ENCODE measurements at places on chromosomes 2 and 18.
A peak's percentile ranks its signal among the peaks of the same experiment; 100 is the strongest.

DNA sequence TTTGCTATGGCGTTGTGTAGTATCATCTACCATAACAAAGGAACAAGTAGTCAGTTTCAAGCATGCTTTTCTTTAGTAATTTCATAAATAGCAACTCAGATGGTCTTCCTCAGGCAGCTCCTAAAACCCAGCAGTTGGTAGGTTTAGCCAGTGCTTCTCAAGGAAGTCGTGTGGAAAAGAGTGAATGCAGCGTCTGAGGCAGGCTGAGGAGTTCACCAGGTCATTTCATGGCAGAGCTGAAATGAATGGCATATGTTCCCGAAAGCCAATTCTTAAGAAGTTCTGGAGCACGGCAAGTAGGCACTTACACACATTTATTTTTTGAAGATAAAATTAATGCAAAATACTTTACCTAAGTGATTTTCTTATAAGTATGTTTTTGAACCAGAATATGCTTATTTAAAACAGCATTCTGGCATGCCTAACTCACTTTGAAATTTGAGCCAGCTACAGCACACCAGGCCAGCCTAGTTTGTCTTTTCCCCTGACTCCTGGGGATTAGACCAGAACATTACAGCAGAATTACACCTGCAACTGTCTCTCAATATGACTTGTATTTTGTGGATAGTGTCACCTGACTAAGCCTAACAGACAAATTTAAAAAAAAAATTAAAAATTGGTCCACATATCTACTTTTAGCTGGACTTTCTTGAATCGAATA, 62.2 kb downstream of the OSBPL6 start:
- no peak for DNase-seq

- DNase-seq = no peak
These were observed 52.9 kb downstream of the DCDC2C start for GRCh38 chr2:3756306-3756705.

GRCh38 chr2:177187631-177188312, 24.8 kb upstream of the HNRNPA3 start:
- peak; percentile 43 for DNase-seq

- peak; percentile 11 for DNase-seq
These were observed 28.5 kb downstream of the HRH4 start for GRCh38 chr18:24488824-24489493.

DNA sequence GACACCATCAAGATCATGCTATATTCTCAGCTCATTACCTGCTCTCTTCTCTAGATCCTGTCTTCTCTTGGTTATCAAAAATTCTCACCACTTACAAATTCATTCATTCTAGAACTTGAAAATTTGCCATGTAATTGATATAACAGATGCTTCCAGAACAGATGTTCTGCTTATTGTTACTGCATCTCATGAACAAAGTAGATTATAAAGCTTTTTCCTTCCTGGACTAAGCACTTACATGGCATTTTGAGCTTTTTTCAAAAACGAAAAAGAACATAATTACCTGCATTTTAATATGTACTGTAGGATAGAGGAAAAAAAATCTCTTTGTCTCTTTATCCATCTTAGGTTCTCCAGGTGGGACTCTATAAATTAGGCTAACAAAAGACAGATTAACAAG, 79.6 kb upstream of the CREB1 start:
- no peak for DNase-seq

DNA sequence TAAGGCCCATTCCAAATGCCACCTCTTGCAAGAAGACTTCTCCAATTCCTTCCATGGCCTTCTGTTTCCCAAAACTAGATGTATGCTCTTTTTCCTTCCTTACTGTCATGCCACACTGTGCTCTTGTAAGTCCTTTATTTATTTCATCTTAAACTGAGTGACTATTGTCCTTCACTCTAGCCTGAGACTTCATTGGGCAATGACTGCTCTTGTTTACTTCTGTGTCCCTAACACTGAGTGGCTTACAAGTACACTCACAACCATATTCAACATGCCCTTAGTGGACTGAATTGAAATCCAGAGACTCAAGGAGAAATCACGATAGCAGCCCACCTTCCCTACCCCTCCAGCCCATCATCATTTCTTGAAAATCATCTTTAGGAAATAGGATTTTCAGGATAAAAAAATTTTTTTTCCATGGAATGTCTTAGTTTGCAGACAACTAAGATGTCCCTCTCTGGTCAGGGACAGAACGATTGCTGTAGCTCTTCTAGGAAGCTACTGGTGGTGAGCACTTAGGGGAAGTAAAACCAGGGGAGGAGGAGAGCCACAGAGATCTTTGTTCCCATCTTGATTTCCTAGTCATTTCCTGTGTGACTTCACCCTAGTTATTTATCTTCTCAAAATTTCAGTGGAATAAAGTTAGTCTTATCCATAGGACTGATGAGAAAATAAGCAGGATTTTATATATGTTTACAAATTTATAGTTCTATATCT, 80.7 kb downstream of the CYRIA start:
- DNase-seq = no peak

GRCh38 chr2:28717339-28717758, 34.3 kb upstream of the PPP1CB start:
- DNase-seq = peak; percentile 90

DNA sequence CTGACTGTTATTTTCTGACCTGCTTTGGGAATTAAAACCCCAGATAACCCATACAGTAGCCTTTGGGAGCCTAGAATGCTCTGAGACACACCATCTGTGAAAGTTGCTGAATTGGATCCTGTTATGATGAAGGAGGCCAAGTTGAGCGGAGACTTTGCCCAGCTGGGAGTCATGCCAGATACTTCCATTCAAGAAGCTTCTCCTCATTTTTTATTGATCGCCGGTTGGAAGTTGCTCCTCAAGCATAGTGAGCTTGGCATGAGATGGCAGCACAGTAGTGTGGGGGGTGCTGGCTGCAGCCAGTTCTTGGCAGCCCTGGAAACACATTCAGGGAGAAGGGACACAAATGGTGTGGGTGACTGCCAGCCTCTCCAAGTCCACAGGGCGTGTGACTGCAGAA, 270.7 kb upstream of the NRP2 start:
- no peak for DNase-seq

- peak; percentile 26 for DNase-seq
These were observed 125.5 kb downstream of the ANKRD44 start for GRCh38 chr2:197184959-197185586.

GRCh38 chr18:3248658-3249359, 1.2 kb downstream of the MYL12A start:
- DNase-seq = peak; percentile 59

GRCh38 chr2:85959185-85959584, 70.4 kb upstream of the ST3GAL5 start:
- DNase-seq = no peak

DNA sequence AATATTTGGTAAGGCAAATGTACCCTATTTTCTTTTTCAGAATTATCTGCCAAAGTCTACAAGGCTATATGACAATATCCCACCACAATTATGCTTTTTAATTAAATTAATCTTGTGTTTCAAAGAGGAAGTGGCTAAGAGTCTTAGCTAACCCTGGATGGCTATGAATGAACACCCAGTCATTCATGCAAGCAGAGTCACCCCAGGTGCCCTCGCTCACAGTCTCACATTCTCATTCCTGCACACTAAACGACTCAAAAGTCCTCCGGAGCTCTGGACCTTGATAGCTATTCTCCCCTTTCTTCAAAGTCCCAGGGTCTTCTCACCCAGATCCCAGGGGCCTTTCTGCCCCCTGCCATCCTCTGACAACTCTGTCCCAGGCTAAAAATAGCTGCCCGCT, 42.1 kb upstream of the MRPL19 start:
- no peak for DNase-seq

GRCh38 chr18:68181956-68182355, 533.0 kb downstream of the TMX3 start:
- DNase-seq = no peak

DNA sequence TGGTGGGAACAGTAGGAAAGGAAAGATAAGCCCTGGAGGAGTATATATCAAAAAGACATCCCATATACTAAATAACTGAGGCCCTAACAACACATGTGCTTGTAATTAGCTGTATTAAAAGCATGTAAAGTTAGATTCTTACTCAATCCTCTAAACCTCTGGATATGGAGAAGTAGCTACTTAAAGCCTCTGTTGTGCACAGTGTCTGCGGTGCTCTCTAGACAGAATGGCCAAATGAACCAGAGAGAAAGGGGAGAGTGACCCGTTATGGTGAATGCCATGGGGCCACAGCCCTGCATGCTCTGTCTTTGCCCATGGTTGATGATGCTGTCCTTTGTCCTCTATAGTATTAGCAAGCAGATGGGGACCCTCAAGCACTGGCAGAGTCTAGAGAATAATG, 104.4 kb upstream of the SLC8A1 start:
- DNase-seq = no peak

DNA sequence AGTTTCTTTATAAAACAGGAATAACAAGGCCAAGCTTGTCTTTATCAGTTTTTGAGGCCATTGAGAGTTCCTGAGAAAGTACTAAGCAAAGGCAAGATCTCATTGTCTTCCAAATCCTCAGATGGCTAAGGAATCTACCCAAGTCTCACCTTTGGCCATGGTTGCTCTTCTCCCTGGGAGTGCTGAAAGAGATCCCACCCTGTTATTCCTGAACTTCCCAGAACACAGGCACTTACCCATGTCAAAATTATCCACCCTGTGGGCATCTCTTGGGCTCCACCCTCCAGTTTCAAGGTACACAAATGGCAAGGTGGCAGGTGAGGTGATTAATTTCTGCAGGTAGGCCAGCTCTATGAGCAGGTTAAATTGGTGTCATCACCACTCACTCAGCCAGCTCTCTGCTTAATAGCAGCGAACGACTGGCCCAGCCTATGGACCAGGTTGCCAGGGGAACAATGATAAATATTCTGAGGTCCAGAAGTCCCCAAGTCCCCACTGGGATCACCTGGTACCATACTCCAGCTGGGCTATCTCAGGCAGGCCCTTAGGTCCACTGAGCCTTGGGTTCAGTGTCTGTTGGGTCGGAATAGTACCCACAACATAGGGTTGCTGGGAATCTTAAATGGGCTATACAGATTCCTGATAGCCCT, 2.3 kb upstream of the SPRED2 start:
- no peak for DNase-seq

GRCh38 chr2:85705680-85706039, 11.5 kb downstream of the GNLY start:
- DNase-seq = peak; percentile 88

DNA sequence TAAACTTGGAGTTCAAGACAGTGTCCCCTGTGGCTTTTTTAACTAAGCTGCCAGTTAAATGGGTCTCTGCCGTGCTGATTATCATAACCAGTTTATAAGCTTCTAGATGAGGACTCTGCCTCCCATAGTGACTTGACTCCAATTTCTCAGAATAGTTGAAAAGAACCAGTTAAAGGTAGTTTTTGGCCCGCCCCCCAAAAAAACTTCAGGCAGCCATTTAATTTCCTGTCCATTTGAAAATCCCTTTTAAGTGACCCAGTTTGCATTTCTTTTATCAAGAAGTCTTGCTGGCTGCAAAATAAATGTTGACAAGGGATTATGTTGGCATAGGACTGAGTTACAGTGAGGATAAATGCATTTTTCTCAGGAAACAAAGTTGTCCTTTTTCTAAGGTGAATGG, 2.3 kb downstream of the SLC20A1 start:
- DNase-seq = no peak

DNA sequence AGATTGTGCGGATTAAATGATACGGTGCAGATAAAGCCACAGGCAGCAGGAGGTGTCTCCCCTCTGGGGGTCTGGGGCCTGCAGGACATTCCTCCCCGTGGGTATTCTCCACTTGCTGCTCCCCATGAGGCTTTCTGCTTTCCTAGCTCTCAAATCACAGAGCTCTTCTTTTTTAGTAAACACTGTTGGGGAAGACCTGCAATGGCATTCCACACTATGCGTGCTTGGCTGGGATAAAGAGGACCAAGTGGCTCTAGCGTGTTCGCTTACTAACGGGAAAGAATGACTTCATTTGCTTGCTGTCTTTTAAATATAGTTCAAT, 146.5 kb downstream of the DDX1 start:
- DNase-seq = no peak

- DNase-seq = peak; percentile 48
These were observed 321.4 kb upstream of the MMADHC start for GRCh38 chr2:149908726-149909683.

- no peak for DNase-seq
These were observed 116.7 kb downstream of the PTRHD1 start for GRCh38 chr2:24676493-24676892.
